SHP77 (cell line): ENCODE measurements at places on chromosomes 4 and X.

DNA sequence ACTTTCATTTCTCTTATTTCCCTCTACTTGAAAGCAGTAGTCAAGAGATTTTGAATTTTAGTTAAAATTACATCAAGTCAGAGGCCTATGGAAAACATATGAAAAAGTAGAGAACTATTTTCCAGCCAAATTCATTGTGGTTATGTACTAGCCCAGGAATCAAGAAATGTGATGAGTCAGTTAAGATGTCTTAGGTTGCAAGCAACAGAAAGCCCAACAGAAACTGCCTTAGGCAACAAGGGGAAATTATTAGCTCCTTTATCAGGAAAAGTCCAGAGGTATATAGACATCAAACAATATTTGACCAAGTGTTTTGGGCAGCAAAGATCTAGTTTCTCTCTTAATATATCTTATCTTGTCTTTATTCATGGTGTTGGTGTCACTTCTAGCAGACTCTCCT is 37.8 kb upstream of the FRMD7 start:
- no peak for DNase-seq

DNA sequence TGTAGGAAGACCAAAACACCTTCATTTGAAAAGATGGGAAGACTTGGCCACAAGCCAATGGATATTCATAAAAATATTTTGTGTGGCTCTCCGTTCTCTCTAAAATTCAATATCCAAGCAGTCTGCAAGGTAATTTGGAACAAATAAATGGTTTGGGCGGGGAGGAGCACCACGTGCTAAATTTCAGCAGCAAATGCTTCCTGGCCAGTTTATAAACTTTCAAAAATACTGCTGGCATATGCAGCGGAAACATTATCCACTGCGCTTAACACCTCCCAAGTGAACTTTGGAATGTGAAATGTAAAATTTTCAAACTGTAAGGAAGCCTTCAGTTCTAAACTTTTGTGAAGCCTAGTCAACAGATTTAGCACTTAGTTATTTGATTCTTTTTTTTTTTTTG is 191.0 kb downstream of the NSUN7 start:
- DNase-seq: no peak

GRCh38 chrX:139831675-139832456 is 101.0 kb downstream of the ATP11C start:
- DNase-seq: no peak

- DNase-seq: no peak
Measured at GRCh38 chr4:121459026-121459425, 78.2 kb upstream of the QRFPR start.

- no peak for DNase-seq
Measured at GRCh38 chrX:5857232-5857631, 371.4 kb downstream of the NLGN4X start.

GRCh38 chrX:63784346-63784901 is 590 bp downstream of the ARHGEF9 start:
- DNase-seq: no peak

- DNase-seq: no peak
Measured at GRCh38 chr4:123777373-123777772, 380.8 kb downstream of the SPRY1 start.

DNA sequence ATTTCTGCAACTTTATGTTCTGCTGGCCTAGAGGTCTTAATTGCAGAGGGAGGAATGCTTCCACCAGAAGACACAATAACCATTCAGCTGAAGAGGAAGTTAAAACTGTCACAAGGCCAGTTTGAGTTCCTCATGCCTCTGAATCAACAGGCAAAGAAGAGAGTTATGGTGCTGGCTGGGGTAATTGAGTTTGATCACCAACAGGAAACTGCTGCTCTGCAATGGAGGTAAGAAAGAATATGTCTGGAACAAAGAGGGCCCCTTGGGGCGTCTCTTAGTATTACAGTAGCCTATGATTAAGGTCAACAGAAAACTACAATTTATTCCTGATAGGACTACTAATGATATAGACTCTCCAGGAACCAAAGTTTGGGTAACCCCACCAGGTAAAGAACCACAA is 744.0 kb downstream of the FSTL5 start:
- no peak for DNase-seq

- DNase-seq: no peak
Measured at GRCh38 chr4:62260254-62260653, 1060.1 kb downstream of the ADGRL3 start.

- DNase-seq: no peak
Measured at GRCh38 chr4:128470492-128471053, 183.0 kb upstream of the PGRMC2 start.

DNA sequence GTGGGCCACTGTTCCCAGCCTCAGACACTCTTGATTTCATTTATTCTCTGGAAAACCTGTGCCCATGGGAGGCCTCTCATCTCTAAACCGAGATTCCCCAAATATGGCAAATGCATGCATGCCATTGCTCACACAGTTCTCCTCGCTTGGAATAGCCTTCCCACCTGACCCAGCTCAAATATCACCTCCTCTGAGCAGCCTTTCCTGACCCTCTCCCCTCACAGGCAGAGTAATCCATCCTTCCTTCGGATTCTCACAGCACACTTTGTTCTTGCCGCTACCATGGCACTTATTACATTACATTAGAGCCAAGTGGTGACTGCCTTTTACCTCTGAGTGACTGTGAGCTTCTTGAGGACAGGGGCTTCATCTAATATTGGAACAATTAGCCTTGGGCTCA is 209.5 kb downstream of the HS6ST2 start:
- DNase-seq: no peak

- DNase-seq: no peak
Measured at GRCh38 chr4:177562859-177563258, 120.6 kb upstream of the AGA start.

DNA sequence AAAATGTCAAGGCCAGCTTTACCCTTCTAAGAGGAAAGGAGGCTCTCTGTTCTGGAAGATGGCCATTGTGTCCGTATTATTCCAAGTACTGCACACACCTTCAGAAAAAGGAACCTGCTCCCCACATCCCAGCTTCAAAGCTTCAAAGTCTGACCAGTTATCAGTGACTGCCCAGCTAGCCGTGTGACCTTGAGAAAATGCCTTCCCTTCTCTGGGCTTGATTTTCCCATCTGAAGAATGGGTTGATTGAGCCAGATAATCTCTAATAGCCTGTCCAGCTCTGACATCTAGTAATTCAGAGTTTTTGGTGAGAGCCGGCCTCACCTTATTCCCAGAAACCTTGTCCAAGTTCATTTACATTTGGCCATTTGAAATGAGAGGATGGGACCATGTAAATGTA is 3.0 kb downstream of the LONRF3 start:
- DNase-seq: no peak

- DNase-seq: no peak
Measured at GRCh38 chrX:68503836-68504636, 5.2 kb downstream of the YIPF6 start.

DNA sequence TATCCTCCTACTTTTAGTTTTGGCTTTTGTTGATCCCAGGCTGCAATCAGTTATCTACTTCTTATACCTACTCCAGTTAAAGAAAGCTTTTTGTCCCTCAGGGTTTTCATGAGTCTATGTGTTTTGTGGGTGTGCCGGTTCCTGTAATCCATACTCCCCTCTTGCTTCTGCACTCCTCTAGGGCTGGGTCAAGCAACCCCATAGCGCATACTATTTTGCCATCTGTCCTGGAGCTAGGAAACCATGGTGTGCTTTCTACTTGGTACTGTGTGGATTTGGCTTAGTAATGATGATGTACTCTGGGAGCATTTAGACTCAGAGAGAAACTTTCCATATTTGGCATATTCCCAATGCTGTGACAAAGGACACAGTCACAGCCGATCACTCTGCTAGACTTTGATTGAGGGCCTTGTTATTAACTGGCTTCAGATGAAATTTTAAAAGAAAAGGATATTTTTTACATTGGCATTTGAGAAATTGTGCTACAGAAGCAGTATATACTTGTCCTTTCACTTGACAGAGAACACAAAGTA is 86.1 kb upstream of the GRXCR1 start:
- DNase-seq: no peak

- no peak for DNase-seq
Measured at GRCh38 chr4:141669501-141669900, 33.1 kb downstream of the IL15 start.

DNA sequence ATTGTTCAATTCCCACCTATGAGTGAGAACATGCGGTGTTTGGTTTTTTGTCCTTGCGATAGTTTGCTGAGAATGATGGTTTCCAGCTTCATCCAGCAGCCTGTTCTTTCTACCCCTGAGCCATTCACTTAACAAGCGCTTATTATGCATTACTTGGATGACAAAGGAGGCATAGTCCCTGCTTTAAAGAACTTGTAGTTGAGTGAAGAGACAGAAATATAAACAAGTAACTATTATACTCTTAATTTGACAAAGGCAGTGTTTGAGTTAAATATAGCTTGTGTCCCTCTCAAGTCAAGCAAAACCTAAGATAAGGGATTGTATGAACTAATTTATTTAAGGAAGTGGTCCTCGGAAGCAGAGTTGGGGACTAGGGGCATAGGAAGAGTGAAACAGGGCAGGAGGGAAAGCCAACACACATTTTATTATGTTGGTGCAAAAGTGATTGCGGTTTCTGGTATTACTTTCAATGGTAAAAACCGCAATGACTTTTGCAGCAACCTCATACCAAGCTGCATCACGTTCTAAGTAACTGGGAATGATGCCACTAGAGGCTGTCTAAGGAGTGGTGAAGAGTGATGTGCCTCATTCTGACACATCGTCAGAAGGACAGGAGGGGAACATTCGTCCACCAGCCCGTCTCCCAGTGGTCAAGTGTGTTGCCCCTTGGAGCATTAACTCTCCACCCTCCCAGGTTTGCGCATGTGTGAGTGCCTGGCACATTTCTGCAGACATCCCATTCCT is 41.8 kb downstream of the QDPR start:
- DNase-seq: no peak

GRCh38 chr4:170776983-170777382 is 687.2 kb upstream of the AADAT start:
- no peak for DNase-seq

DNA sequence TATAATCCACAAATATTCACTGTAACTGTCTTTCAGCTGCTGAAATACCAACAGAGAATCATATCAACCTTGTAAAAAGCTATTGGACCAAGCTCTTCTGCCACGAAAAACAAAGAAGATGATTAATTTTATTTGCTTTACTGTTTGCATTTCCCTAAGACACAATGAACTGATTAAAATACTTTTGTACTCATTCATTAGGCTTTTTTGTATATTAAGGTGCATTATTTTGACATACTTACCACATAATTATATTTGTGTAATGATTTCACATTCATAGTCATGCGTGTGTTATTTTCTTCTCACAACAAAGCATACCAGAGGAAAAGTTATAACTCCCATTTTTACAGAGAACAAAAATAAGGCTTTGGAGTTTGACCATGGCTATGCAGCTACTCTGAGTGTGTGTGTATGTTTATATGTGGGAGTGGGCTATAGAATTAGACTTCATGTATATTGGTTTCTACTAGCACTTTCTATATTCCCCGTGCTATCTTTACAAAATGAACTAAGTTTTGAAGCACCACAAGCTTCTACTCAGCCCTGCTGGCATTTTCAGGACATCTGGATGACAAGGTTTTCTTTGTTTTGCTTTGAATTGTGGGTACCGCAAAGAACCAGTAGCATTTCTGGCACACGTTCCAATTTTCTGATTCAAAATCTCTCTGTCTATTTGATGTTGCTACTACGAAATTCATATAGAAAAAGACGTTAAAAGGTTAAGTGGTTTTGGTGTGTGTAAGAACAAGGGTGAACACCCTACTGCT is 11.0 kb upstream of the FGF5 start:
- no peak for DNase-seq

DNA sequence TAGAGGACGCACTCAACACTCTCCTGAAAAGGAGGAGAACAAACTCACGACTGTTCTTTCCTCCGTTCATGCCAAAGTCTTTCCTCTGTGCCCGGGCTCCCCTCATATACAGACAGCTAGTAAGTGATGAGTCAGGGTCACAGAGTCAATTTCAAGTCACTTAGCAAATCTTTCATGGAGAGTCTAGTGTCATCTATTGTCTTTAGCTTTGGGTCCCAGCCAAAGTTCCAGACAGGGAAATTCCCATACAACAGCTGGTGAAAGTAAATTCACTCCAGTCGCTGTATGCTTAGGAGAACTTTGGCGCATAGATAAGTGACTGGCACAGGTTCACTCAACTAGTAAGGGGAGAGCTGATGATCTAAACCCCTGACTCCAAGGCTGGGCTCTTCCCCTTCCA is 226.5 kb downstream of the MID1 start:
- DNase-seq: no peak

- DNase-seq: no peak
Measured at GRCh38 chr4:121551881-121552280, 144.9 kb downstream of the ANXA5 start.

GRCh38 chr4:153418558-153418957 is 47.6 kb upstream of the TMEM131L start:
- DNase-seq: no peak

DNA sequence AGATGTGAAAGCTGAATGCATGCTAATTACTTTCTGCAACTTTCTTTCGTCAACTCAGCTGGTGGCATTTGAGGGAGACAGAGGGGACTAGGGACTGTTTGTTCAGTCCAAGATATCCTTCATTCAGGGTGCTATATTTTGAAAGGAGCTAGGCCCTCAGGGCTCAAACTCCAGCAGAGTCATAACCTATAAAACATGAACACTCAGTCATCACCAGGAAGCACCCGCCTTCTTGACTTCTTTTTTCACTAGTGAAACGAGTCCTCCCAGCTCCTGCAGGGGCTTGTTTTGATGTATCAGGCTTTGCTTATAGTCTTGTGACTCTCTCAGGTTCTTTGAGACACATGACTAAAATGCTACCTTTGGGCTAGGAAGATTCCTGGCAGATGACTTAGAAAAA is 230.6 kb downstream of the PCDH7 start:
- no peak for DNase-seq

DNA sequence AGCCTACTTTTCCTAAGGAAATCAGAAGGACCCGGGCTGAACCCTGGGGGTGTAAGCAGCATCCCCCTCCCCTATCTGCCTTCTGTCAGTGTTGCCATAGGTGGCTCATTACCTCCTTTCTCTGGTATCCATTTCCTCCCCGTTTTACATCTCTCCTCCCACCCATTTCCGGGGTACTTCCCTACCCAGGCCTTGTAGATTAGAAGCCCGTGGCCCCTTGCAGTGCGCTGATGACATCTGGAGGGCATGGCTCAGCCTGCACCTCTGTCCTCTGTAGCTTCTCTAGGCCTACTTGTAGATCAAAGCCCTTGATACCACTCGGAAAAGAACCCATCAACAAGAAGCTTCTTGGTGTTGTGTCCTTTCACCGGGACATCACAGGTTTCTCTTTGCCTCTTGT is 71.8 kb downstream of the NBDY start:
- no peak for DNase-seq
